ENCODE measurements at places on chromosomes 2 and 18. TPM values are rescaled to one million over a fixed set of nuclear protein-coding genes. Genes with fewer than 3 reads are reported as not detected.

DNA sequence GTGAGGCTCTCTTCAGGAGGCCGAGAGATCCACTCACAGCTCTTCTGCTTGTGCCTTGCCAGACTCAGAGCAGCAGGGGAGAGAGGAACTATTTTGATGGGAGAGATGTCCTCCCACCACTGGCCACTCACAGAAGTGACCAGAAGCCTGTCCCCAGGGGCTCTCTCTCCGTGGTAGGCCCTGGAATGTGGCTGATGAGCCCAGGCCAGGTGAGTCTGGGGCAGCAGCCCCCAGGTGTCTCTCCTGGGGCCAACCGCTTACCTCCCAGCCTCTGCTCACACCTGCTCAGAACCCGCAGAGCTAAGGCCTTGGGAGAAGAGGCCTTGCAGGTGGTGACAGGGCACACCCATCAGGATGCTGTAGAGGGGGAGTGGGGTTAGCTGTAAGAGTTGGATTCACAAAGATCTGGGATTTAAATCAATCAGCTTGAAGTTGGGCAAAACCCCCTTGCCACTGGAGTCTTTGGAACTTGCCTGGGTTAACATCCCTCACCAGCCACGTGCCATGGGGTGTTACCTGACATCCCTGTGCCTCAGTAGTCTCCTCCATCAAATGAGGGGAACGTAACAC is 29.1 kb upstream of the ASB18 start:
- H3K27ac ChIP-seq, result no peak overlapping the region
- 0 out of 2 replicates have a peak, but pooled peaks cover 9% of the 10 kb centered on the region for H3K4me1 ChIP-seq
- DNase-seq, result peak; percentile 28
- H3K4me3 ChIP-seq, result no peak overlapping the region
- H3K27me3 ChIP-seq, result no peaks in the 10 kb centered on the region

DNA sequence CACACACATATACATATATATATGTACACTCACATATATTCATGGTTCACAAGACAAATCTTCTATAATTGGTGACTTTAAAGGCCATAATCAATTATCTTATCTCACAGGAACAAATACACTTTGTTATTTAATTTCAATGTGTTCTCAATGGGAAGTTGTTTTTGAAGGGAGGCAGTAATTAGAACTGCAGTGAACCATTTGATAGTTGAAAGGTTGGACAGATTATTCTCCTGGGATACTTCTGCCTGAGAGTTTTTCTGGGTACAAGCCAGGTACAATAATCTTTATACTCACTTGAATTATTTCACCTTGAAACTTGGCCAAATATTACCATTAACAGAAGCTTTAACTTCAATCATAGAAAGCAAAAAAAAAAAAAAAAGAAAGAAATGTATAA is 546.6 kb upstream of the LRRTM4 start:
- no peaks in the 10 kb centered on the region for H3K4me1 ChIP-seq
- H3K27me3 ChIP-seq, result no peaks in the 10 kb centered on the region
- H3K27ac ChIP-seq, result no peak overlapping the region
- no peak for DNase-seq

- DNase-seq, result no peak
- H3K27me3 ChIP-seq, result no peaks in the 10 kb centered on the region
- no peak overlapping the region for H3K27ac ChIP-seq
- no peaks in the 10 kb centered on the region for H3K36me3 ChIP-seq
- H3K4me1 ChIP-seq, result no peaks in the 10 kb centered on the region
Measured at GRCh38 chr2:234804704-234805103, 147.1 kb upstream of the SH3BP4 start.

DNA sequence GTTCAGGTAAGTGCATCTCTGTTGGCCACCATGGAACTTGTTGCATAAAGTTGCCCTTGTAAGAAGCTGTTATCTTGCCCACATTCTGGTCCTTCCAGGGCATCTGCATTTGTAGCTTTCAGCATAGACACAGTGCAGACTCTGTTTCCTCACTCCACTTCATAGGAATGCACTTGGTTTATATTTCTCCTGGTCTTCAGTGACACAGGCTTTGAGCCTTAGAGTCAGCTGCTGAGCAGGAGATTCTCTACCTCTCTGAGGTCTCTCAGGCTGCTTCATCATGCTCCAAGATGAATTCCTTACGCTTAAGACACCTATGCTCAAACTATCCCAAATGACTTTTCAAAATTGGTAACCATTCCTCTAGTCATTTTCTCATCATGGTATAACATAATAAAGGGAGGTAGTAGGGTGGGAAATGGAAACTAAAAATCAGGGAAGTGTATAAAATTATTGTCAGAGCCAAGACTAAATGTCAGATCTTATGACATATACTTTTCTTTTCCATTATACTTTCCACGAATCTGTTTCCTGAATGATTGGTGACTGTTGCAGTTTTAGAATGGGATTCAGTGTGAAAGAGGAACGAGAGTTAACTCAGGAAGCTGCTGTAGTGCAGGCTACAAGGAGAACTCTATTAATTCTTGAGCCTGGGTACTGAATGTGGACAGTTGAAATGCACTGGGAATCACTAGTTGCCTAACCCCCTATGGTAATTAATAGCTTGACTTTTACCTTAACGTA is 72.0 kb downstream of the GALNT1 start:
- no peak overlapping the region for H3K4me3 ChIP-seq
- H3K4me1 ChIP-seq, result no peaks in the 10 kb centered on the region
- no peak for DNase-seq
- H3K36me3 ChIP-seq, result no peaks in the 10 kb centered on the region
- H3K27ac ChIP-seq, result no peak overlapping the region

- no peak overlapping the region for H3K27ac ChIP-seq
- DNase-seq, result no peak
- H3K36me3 ChIP-seq, result no peaks in the 10 kb centered on the region
- H3K4me3 ChIP-seq, result no peak overlapping the region
- no peaks in the 10 kb centered on the region for H3K27me3 ChIP-seq
Measured at GRCh38 chr18:22517356-22517755, 99.6 kb upstream of the CTAGE1 start.

The TGFA gene
- total RNA-seq, result 0.42 TPM

The FABP1 gene
- total RNA-seq, result not detected
